DMS153 (cell line): ENCODE measurements at places on chromosomes 2 and 18.

DNA sequence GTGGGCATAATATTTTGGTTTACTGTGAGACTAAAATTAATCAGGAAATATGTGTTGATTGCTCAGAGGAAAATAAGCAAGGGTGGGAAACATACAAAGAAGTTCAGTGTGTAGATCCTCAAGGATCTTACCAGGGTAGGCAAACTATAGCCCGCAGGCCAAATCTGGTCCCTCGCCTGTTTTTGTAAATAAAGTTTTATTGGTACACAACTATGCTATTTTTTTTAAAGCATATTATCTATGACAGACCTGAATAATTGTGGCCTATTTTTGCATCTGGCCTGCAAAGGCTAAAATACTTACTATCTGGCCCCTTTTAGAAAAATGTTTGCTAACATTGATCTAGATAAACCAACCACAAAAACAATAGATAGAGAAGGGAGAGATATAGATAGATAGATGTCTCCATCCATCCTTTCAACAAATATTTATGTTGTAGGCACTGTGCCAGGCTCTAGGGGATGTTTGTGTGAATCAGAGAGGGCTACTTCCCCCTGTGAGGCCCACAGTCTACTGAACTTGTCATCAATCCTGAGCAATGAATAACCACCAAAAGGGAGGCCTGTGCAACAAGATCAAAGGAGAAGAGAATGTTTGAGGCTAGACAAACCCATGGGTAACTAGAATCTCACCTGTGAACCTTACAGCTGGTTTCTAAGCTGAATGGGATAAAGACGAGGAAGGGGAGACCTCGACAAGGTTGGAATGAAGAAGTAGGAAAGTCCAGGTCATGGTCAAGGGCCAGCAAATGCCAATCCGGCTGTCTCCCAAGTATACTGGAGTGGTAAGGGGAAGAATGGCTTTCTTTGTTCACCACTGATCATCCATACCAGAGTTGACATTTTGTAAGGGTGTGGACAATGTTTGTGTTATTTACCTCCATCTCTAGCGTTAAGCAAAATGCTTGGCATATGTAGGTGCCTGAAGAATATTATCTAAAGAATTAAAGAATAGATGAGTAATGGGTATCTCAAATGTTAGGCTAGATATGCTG is 23.6 kb downstream of the ALPK2 start:
- no peak for DNase-seq

DNA sequence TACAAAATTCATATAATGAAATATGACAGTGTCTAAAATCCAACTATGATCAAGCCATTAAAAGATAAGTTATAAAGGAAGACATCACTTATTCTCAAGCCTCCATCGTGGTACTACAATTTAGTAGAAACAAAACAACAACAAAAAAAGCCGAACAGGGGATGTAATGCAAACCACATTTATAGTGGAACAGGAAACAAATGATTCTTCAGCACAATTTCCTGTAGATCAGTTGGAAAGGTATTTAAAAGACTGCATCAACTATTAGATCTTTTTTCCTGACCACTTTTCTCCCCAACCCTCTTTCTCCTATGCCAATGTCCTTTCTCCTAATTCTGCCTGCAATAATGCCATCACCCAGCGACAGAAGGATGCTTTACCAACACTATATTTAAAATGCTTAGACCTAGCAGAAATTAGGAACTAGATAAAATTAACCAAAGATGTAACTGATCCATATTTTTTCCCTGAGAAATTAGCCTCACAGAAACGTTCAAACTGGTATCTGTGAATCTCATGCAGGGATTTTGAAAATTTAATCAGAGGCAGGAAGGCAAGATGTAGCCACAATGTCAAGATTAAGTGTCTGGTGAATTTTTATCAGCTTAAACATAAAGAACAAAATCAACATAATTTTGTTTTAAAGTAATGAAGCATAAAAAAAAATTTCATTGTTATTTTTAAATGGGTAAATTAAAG is 271.4 kb downstream of the TCF4 start:
- no peak for DNase-seq

- no peak for DNase-seq
Measured at GRCh38 chr2:216716109-216716508, 20.8 kb upstream of the IGFBP5 start.

- DNase-seq: no peak
Measured at GRCh38 chr2:34578641-34579040, 979.5 kb upstream of the FAM98A start.

DNA sequence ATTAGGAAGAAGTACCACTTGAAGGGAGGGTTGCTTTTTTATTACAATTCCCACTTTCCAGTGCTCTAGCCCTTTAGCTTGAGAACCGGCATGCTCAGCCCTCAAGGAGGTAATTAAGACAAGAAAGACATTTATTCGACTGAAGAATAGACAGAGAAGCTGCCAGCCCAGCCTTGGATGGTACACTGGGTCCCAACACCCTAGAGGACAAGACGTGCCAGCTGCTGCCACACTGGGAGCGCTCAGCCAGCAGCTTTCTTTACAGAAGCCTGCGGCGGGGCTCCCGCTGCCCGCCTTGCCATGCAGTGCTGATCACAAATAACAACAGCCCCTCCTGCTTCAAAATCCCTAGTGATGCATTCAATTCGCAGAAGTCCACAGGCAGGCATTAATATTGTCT is 746.3 kb upstream of the RAB6C start:
- no peak for DNase-seq

GRCh38 chr2:231343988-231344387 is 51.5 kb upstream of the B3GNT7 start:
- DNase-seq: no peak

- DNase-seq: no peak
Measured at GRCh38 chr2:196956069-196956468, 29.6 kb upstream of the PGAP1 start.

- DNase-seq: no peak
Measured at GRCh38 chr18:7980656-7981055, 413.5 kb downstream of the PTPRM start.

- no peak for DNase-seq
Measured at GRCh38 chr2:164496881-164497280, 124.4 kb downstream of the GRB14 start.

- no peak for DNase-seq
Measured at GRCh38 chr2:12318427-12319057, 398.2 kb upstream of the TRIB2 start.

DNA sequence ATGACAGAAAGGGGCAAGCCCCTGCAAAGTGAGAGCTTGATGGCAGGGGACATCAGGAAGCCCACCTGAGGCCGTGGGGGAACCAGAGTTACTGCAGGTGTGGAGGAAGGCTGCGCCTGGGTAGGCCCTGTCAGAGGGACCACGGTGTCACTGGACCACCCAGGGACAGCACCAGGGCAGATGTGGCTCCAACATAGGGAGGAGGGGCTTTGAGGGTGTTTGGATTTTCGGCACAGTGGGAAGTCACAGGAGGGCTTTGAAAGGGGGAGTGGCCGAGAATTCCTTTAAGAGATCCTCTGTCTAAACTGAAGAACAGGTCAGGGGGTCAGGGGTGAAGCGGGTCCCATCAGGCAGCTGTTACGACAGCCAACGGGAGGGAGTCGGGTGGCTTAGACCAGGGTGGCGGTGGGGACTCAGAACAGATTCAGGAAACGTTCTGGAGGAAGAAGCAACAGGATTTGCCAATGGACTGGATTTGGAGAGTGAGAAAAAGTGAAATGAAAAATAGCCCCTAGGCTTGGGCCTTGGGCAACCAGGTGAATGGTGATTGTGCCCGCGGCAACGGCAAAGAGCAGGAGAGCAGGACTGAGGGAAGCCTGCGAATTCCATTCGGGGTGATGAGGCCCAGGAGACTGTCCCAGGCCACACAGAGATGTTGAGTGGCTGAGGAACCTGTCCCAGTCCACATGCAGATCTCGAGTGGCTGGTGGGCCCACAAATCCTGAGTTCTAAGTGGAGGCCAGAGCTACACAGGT is 166.1 kb downstream of the LAMA1 start:
- DNase-seq: no peak

GRCh38 chr18:26901020-26901419 is 35.5 kb upstream of the AQP4 start:
- no peak for DNase-seq

DNA sequence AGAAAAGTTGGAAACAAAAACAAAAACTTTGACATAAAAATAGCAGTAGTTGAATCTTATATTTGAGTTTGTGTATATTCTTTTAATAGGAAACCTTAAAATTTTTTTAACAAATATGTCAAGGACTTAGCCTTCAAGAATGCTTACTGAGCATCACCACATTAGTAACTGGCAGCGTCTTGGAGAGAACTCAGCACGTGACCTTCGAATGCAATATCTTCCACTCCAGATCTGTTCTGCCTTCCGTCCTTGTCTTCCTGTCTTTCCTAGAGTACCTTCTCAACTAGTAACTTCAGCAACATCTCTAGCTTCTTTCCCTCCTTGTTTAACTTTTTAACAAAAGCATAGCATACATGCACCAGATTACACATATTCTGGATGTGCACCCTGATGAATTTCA is 972 bp downstream of the RSAD2 start:
- DNase-seq: no peak

DNA sequence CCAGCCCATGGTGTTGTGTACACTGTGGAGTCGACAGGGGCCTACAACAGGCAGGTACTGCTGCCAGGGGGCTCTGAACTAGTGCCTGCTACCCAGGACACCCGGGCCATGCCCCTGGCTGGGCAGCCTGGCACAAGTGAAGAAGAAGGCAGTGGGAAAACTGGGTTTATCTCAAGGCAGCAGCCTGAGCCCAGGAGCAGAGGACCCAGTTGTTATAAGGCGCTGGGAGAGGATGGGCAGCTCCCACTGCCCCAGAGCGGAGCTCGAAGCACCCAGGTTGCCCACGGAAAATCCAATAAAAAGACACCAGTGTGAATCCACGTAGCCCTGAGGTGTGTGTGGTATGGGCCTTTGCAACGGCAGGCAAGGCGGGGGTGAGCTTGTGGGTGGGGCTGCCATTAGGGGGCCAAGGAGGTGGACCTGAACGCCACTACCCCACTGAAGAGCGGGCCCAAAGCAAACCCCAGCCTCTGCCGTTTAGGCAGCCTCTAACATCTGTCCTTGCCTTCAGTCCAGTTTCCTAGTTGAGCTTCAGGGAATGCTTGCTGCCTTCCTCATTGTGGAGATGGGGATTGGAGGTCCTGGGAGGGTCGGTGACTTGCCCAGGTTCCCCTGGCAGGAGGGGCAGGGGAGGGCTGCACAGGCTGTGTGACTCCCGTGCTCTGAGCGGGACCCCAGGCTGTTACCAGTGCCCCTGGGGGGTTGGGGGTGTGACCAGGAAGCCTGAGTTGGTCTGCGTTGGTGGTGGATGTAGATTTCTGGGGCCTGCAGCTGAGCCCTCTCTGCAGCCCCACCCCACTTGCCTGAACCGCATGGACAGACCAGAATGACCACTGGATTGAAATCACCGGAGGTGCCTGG is 16.0 kb downstream of the ARID5A start:
- no peak for DNase-seq

DNA sequence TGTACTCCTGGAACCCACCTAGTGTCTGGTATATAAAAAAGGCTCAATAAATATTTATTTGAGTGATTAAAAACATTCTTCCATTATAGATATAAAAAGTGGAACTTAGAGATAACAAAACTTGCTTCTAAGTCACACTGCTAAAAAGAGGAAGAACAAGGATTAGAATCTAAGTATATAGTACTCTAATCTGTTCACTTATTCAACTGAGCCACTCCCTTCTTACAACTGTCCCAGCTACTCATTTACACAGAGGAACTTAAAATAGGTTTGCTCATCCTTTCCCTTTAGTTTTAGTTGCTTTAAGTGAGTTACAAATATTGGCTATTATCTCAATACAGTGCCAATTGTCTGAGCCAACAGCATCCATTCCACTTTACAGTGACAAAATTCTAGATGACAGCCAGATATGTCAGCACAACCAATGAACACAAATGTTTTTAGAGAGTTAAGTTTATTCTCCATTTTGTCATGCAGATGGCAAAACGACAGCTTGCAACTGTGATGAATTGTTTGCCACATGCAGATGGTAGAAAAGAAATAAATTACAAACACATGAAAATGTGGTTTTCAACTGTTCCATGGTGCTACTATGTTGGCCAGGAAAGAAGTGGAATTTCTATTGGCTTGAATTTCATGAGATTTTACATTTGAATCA is 280.7 kb upstream of the ZC3H15 start:
- no peak for DNase-seq

GRCh38 chr2:186575302-186575701 is 14.6 kb upstream of the ITGAV start:
- no peak for DNase-seq

DNA sequence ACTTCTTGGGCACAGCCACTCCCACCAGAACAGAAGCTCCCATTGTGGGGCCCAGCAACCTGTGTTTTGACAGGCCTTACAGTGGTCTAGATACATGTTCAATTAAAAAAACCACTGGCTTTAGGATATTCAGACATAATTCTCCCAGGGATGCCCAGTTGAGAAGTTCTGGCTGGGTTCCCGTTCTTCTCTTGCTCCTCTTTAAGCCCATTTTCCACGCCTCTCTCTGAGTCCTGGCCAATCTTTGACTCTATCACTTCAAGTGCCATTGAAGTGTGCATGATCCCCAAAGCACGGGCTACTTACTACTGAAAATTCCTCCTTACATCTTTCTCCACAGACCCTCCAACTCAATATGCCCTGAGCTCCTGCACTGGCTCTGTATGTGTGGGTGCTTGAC is 17.5 kb upstream of the SULT1C3 start:
- no peak for DNase-seq

DNA sequence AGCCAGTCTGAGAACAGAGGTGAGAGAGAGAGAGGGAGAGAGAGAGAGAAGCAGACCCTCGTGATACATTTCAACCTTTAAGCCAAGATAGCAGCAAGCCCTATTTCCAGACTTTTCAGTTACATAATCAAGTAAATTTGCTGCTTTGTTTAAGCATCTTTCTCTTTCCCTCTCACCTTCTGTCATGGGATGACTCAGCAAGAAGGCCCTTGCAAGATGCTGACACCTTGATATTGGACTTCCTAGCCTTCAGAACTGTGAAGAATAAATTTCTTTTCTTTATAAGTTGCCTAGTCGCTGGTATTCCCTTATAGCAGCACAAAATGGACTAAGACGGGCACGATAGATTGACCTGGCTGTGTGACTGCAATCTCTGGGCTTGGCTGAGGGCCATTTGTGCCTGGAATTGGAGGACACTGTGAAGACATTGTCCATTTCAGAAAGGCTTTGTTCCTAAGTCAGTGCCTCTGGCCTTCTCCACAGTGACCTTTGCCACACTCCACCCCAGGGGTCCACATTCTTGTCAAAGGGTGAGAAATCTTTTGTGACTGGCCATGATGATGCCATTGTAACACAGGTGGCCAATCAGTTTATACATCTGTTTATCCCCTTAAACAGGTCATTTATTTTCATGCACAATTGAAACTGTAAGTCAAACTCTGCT is 51.3 kb upstream of the ITSN2 start:
- DNase-seq: no peak

- no peak for DNase-seq
Measured at GRCh38 chr2:143730953-143731260, 601.7 kb downstream of the ARHGAP15 start.
